ENCODE measurements at places on chromosomes 3 and 15.

- DNase-seq, result no peak
Measured at GRCh38 chr3:61537366-61537765, 24.0 kb upstream of the PTPRG start.

DNA sequence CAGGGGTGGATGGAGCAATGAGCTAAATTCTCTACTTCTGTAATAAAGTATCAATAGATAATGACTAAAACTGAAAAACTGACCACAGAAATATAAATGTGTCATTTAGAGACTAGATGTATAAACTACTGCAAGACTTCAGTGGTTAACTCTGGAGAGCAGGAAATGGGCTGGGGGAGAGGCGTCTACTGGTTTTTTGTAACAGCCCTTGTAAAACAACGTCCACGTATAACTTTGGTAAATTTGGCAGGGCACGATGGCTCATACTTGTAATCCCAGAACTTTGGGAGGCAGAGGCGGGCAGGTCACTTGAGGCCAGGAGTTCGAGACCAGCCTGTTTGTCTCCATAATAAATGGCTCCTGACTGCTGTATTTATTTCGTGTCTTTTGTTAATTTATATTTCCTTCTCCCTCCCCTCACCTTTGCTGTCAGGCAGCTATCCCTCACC, 12.5 kb downstream of the RAB27A start:
- peak; percentile 31 for DNase-seq

GRCh38 chr3:97713634-97714033, 50.9 kb upstream of the ARL6 start:
- no peak for DNase-seq

GRCh38 chr3:105686278-105686897, 182.4 kb downstream of the CBLB start:
- DNase-seq, result no peak

- no peak for DNase-seq
Measured at GRCh38 chr15:94417501-94418293, 186.3 kb downstream of the MCTP2 start.

DNA sequence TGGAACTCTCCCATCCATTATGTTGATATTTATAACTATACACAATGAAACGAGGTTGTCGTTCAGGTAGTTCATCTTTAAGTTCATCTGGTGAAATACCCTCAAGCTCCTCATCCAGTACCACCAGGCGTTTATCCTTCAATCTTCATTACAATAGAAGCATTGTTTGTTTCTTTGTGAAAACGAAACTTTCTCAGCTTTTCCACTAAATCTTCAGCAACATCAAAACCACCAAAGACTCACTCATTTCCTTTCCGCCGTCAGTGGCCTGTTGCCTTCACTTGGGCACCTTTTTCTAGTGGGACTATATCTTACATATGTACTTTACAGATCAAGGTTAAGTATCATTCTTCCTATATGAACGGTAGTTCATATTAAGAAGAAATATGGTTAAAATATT, 44.1 kb upstream of the TFG start:
- DNase-seq, result peak; percentile 24

DNA sequence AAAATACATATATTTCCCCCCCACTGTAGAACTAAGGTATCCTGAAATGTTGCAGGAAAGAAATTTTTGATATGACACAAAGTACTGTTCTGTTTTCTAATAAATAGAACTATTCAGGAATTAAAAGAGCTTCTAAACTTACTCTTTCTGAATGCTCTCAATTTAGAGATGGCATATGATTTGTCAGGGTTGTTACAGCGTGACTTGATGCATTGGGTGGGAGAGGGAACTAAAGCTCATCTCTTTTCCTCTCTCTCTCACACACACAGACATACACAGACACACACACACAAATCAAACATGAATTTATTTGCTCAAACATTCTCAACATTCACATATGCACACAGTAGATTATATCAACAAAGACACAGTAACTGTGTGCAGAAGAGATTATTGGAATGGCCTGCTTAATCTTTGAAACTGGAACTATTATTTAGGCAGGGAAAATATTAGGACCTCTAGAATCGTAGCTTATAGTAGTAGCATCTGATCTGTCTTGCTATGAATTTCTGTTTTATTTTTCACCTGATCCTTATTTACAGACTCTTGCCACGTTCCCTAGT, 807.4 kb upstream of the GBE1 start:
- DNase-seq, result no peak

DNA sequence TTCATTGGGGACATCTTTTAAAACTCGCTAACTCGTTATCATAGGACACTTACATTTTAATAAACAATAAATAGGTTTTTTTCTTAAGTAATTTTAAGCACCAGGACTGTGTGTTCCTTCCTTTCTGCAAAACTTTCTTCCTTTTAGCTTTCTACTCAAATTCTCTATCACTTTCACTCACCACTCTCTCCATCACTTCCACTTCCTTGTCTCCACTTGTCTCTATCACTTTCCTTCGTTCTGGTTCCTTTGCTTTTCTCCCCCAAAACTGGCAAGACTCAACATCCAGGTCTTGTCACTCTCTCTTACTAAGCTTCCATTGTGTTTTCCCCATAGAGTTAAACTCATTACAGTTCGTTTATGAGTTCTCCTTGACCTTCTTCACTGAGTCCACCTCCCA, 99.0 kb downstream of the ZPLD1 start:
- DNase-seq, result no peak

GRCh38 chr3:114308377-114308776, 14.5 kb downstream of the TIGIT start:
- DNase-seq, result no peak

GRCh38 chr3:160368804-160369203, 30.2 kb downstream of the IFT80 start:
- DNase-seq, result no peak

DNA sequence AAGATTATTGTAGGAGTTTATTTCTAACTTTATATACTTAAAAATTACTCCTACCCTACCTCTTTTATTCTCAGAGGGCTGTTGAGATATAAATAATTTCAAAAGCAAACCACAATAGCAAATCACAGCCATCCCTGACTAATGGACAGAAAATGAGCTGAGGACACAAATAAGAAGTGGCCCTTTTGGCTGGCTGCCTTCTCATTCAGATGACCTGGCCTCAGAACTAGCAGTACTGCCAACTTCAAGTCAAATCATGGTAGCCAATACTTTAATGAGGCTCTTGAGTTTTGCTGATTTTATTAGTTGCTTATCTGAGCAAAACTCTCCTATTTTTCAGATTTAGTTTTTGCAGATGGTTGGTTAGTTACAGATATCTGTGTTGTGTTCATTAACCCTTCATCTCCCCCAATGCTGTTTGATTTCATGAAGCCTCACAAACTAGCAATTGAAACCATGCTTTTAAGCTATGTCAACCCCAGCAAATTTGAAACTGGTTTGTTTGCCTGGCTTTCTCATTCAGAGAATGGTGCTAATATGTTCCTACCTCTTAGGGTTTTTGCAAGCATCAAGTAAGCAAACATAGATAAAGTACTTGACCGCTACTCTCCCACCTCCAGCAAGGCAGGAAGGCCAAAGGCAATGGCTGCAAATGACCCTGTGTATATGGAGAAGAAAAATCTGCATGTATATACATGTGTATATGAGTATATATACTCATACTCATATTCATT, 73.4 kb upstream of the HACD2 start:
- DNase-seq, result no peak

DNA sequence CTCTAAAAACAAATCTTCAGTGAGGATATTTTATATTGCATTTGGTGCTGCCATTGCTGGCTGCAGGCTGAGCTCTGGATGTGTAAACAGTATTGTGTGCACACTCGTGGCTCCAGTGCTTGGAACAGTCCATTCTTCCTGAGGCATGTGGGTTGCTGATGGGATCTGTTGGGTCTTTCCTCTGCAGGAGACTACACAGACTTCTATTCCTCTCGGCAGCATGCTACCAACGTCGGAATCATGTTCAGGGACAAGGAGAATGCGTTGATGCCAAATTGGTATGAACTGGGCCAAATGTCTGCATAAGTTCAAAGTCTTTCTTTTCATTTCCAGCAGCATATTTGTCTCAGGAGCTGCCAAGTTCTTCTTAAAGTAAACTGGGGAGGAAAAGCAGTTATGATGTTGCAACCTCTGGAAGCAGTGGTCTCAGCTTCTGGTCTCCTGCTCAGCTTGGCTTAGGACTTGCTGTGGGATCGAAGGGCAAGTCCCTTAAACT, 9.3 kb downstream of the FAH start:
- DNase-seq, result no peak

GRCh38 chr3:22326305-22326704, 575.3 kb upstream of the ZNF385D start:
- no peak for DNase-seq

- no peak for DNase-seq
Measured at GRCh38 chr3:151890721-151891141, 17.3 kb downstream of the SUCNR1 start.

DNA sequence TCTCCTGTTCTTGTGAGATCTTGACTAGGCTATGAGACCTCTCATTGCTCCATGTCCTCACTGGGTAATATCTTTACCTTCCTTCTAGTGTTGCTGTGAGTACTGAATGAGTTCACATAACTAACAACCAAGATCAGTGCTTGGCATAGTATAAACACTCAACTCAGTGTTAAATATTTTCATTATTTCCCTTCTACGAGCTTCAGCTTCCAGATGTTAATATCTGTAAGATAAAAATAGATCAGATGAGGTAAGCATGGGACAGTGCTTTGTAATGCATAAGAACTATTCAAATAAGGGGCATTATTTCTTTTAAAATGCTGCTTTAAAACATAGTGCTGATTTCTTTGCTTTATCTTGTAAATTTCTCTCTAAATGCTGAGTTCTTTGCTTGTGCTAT, 130.8 kb downstream of the DIPK2A start:
- no peak for DNase-seq

GRCh38 chr3:140931801-140932200, 9.8 kb upstream of the SLC25A36 start:
- no peak for DNase-seq

GRCh38 chr15:64092864-64093626, 593 bp downstream of the CIAO2A start:
- peak; percentile 25 for DNase-seq

DNA sequence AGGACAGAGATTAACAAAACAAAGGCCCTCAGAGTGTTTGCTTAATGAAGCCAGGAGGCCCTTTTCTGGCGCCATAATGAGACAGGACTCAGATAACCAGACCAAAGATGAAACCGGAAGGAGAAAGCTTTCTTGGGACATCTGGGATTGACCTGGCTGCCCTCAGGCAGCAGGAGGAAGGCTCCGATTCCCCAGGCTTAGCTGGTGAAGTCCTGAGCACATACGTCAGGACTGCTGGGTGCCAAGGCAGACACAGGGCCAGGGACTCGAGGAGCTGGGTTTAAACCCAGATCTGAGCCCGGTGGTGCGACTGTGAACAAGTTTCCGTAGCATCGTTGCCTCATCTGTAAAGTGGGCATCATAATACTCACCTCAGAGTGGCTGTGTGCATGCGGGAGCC, 36.7 kb upstream of the HRH1 start:
- DNase-seq, result no peak

GRCh38 chr3:45795509-45795881, 841 bp downstream of the SLC6A20 start:
- no peak for DNase-seq

DNA sequence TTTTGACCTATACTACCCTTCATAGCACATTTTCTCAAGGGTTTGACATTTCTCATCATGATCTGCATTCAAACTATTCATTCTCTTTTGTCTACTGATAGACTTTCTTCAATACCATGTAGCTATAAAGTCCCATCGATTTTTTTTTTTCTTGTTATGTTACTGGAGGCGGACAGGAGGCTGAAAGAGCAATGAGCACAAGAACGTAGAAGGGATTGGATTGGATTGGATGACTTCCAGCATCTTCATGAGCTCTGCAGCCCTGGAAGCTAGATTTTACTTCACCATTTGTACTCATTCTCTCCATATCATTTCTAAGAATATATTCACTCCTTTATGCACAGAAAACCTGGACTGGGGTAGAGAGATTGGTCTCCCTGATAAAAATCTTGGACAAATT, 43.2 kb downstream of the DUT start:
- DNase-seq, result no peak

DNA sequence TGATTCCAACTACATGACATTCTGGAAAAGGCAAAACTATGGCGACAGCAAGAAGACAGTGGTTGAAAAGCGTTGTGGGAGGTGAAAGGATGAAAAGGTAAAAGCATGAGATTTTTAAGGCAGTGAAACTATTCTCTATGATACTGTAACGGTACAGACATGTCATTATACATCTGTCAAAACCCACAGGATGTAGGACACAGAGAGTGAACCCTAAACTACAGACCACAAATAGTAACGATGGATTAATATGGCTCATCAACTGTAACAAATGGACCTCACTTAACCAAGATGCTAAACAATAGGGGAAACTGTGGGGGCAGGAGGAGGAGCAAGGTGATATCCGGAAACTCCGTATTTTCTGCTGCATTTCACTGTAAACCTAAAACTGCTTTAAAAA, 39.1 kb downstream of the MYO9A start:
- no peak for DNase-seq

GRCh38 chr3:168154089-168154488, 58.4 kb upstream of the GOLIM4 start:
- no peak for DNase-seq

GRCh38 chr3:25697553-25697952, 32.8 kb upstream of the TOP2B start:
- DNase-seq, result no peak

GRCh38 chr15:53976844-53977392, 1.3 kb upstream of the UNC13C start:
- DNase-seq, result no peak

DNA sequence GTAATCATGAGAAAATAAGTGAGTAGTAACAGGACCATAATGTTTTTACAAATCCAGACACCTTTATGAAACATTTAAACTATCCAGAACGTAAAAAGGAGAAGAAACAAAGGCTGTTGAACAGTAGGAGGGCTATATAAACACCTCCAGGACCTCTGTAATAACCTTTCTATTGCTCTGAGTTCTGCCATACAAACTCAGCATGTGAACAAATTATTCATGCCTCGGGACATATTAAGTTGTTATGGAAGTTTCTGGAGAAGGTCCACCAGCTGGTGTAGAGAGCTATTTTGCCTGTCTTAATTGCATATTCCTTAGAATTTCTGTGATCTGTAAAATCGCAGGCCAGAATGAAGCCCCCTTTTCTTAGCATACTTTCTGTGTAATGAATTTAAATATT, 256.3 kb downstream of the UBE2E2 start:
- no peak for DNase-seq

- DNase-seq, result no peak
Measured at GRCh38 chr3:156948402-156949210, 122.5 kb downstream of the LEKR1 start.

GRCh38 chr3:139774560-139775302, 97.0 kb upstream of the NMNAT3 start:
- DNase-seq, result no peak

DNA sequence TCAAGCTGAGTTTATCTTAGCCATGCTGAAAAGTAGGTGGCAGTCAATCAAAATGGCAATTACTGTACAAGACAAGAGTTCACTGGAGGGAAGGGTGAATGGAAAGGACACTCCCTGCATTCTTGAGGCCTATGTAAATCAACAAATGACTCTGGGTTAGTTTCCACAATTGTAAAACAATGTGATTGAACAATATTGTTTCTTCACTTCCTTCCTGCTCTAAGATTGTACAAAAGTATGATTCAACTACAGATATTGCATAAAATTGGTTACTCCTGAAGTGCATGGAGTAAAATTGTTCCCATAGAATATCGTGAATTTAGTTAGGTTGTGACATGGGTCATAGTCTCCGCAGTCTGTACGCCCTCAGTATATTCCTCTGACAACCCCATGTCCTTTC, 277.6 kb downstream of the LPP start:
- DNase-seq, result no peak

- no peak for DNase-seq
Measured at GRCh38 chr3:177883091-177883490, 653.1 kb upstream of the KCNMB2 start.
